Sigmoid colon (tissue), 7 donors: ENCODE measurements at places on chromosomes 6 and 20. TPM values are rescaled to one million over a fixed set of nuclear protein-coding genes. Genes with fewer than 3 reads are reported as not detected.

MRPS10 gene
- 35.0 TPM for total RNA-seq

ADTRP gene
- total RNA-seq = not detected

DNA sequence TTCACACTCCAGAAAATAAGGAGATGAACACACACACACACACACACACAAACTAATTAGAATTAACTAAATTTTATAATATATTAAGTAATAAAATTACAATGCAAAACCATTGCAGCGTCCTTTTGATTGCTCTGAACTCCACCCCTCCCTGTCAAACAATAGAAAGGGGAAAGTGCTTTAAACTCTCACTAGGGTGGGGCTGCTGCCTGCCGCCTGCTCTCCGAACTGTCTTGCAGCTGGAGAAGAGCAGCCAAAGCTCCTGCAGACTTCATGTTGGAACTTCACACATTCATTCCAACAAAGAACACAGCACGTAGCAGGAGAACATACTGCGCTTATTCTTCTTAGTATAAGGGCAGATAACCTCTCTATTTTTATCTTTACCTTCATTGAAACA lies 83.2 kb downstream of the GCLC start:
- no peak for DNase-seq
- no peak overlapping the region for H3K27ac ChIP-seq
- no peaks in the 10 kb centered on the region for H3K27me3 ChIP-seq

EYS gene
- total RNA-seq = not detected

ENPP5 gene
- 0.14 TPM for total RNA-seq

- DNase-seq = no peak
- no peaks in the 10 kb centered on the region for H3K27me3 ChIP-seq
- H3K27ac ChIP-seq = no peak overlapping the region
- H3K36me3 ChIP-seq = no peaks in the 10 kb centered on the region
- no peaks in the 10 kb centered on the region for H3K4me1 ChIP-seq
These were observed 418.5 kb downstream of the LMBRD1 start for GRCh38 chr6:69378326-69378725.

DNA sequence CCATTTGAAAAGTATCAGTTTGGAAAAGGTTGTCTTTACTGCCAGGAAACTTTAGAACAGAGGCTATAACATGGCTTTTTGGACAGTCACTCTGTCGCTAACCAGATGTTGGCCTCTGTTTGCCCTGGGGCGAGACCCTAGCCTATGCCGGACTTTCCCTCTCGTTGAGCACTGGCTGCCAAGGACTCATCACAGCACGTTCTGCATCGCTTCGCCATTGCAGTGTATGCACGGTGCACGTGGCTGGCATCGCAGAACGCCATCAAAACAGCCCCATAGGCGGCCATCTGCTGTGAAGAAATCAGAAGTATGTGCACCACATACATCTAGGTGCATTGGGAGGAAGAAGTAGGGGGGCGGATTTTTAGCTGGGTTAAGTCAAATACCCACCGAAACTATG lies 156.4 kb downstream of the EYA2 start:
- no peak for DNase-seq
- H3K27me3 ChIP-seq = no peaks in the 10 kb centered on the region
- H3K27ac ChIP-seq = no peak overlapping the region
- peaks cover 5% of the 10 kb centered on the region for H3K4me1 ChIP-seq
- no peak overlapping the region for H3K4me3 ChIP-seq

PARD6B gene
- total RNA-seq = 1.5 TPM

DNA sequence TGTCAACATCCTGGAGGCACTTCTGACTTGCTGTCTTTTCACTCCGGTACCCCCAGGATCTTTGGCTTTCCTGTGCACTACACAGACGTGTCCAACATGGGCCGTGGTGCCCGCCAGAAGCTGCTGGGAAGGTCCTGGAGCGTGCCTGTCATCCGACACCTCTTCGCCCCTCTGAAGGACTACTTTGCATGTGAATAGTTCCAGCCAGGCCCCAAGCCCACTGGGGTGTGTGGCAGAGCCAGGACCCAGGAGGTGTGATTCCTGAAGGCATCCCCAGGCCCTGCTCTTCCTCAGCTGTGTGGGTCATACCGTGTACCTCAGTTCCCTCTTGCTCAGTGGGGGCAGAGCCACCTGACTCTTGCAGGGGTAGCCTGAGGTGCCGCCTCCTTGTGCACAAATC lies 12.0 kb upstream of the MAPRE1 start:
- no peak for DNase-seq
- no peaks in the 10 kb centered on the region for H3K27me3 ChIP-seq
- no peak overlapping the region for H3K27ac ChIP-seq
- H3K36me3 ChIP-seq = no peaks in the 10 kb centered on the region
- no peak overlapping the region for H3K4me3 ChIP-seq

DNA sequence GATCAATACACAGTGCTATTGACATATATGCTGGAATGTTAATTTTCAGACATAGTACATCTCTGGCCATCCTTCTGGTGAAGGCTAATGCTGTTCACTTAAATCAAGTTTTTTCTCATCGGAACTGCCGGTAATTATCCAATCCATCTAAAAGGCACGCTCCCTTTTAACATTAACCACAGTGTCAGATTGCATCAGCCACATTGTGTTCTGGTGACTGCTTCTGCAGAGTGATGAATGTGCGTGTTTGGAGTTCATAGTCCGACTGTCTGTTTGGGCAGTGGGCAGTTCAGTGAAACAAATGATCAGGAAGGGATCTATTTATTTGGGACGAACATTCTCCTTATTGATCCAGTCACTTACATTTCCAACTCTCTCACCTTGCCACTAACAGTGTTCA lies 49.5 kb downstream of the SOBP start:
- no peak overlapping the region for H3K27ac ChIP-seq
- H3K36me3 ChIP-seq = no peaks in the 10 kb centered on the region
- no peaks in the 10 kb centered on the region for H3K27me3 ChIP-seq
- no peak overlapping the region for H3K4me3 ChIP-seq

GRCh38 chr20:35598899-35599775 lies 16.5 kb upstream of the SPAG4 start:
- H3K36me3 ChIP-seq = no peaks in the 10 kb centered on the region
- peak; percentile 41 for DNase-seq
- H3K4me3 ChIP-seq = no peak overlapping the region
- no peak overlapping the region for H3K27ac ChIP-seq

- no peak overlapping the region for H3K4me3 ChIP-seq
- H3K27me3 ChIP-seq = no peaks in the 10 kb centered on the region
These were observed 651.8 kb downstream of the QKI start for GRCh38 chr6:164066335-164066734.

DNA sequence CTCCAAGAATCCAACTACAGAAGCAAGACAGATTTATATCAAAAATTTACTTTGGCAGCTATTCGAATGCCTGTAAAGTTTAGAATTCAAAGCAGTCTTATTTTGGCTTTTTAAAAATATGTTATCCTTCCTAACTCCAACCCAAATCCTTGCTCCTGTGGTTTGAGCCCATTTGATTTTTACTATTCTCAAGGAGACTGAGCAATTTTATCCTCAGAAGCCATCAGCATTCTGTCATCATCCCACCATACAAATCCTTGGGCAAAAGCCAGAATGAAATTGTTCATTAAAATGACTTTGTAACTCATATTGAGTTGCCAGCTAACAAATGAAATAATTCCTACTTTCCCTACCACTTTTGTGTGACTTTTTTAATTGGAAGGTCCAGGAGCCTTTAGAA lies 392.8 kb downstream of the ADGRB3 start:
- H3K27ac ChIP-seq = no peak overlapping the region
- H3K4me3 ChIP-seq = no peak overlapping the region
- H3K36me3 ChIP-seq = no peaks in the 10 kb centered on the region
- no peak for DNase-seq
- H3K27me3 ChIP-seq = no peaks in the 10 kb centered on the region

DNA sequence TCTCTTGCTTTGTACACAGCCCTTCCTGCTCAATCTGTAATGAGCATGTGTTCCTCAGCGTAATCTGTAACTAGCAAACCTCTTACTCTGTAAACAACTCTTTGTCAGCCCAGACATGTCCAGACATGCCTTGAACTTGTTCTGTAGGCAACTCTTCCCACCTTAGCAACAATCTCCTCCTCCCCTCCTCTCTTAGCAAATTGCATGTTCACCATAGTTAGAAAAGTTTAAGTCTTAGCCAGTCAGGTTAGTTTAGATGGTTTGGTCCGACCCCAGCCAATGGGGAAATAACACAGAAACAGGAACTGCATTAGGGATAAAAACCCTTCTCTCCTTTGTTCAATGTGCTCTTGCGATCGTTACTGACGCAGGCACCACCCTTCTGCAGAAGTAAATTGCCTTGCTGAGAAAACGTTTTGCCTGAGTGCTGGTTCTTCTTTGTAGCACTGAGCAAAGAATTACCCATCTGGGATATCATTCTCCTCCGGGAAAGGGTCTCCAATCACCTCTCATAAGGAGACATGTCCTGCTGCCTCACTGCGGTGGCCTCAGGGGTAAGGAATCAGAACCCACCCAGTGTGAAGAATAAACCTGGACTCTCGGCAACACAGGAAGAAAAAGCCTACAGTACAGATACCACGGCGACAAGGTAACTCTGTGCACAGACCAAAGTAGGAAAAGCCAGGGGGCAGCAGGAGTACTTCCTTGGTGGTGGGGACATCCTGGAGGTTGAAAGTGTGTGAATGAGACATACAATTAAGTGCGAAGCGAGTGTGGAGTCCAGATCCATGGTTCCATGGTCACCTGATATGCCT lies 26.2 kb downstream of the PLN start:
- no peaks in the 10 kb centered on the region for H3K36me3 ChIP-seq
- no peak overlapping the region for H3K4me3 ChIP-seq
- no peak for DNase-seq
- no peaks in the 10 kb centered on the region for H3K4me1 ChIP-seq

DNA sequence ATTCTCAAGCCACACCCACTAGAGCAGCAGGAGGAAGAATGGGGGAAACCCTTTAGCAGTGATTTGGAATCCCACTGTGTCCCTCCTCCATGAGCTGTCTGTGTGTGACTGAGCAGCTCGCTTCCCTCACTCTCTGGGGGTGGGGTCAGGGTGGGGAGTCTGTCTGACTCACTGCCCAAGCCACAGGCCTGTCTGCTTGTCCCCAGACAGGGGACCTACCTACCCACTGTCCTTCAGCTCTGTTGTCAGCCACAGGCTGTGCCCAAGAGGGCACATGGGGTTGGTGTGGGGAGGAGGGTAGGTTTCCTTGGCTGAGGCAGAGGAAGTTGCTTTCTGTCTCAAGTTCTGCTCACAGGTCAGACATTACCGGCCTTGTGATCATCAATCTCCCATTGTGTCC lies 127.0 kb downstream of the MAFB start:
- H3K27ac ChIP-seq = no peak overlapping the region
- H3K27me3 ChIP-seq = no peaks in the 10 kb centered on the region
- H3K4me1 ChIP-seq = no peaks in the 10 kb centered on the region
- DNase-seq = no peak

DNA sequence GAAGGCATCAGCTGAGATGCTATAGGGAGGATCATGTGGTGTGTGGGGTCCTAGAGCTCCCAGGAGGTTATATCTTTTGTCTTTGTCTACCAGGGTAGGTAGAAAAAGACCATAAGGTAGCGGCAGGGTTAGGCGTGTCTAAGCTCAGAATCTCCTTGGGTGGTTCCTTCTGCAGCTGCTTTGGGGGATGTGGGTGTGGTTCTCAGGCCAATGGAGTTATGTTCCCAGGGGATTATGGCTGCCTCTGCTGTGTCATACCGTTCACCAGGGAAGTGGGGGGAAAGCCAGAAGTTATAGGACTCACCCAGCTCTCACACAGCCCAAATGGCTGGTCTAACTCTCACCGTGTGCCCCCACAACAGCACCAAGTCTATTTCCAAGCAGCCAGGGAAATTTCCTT lies 107.4 kb upstream of the ADGRB3 start:
- no peaks in the 10 kb centered on the region for H3K27me3 ChIP-seq
- no peaks in the 10 kb centered on the region for H3K4me1 ChIP-seq
- no peaks in the 10 kb centered on the region for H3K36me3 ChIP-seq
- no peak overlapping the region for H3K4me3 ChIP-seq
- H3K27ac ChIP-seq = no peak overlapping the region

DNA sequence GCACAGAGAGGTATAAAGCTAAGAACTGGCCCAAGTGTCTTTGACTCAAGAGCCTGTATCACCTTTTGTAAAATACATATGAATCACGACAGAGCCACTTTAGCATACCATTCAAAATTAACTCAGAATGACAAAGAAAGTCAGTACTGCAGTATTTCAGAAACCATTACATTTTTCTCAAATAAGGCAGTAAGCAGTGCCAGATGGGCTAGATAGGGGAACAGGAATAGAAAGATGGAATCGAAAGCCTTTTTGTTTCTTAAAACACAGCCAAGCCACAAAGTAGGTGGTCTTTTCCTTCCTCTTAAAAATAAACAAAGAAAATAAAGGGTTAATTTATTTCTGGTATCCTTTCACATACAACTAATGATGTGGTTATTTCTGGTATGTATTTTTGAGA lies 10.3 kb downstream of the CLDN20 start:
- no peaks in the 10 kb centered on the region for H3K27me3 ChIP-seq
- H3K36me3 ChIP-seq = no peaks in the 10 kb centered on the region
- DNase-seq = no peak
- H3K4me1 ChIP-seq = peaks cover 60% of the 10 kb centered on the region
- H3K4me3 ChIP-seq = no peak overlapping the region
- H3K27ac ChIP-seq = peak overlapping the region; percentile 55

GRCh38 chr6:142943711-142944123 lies 1.3 kb downstream of the HIVEP2 start:
- H3K36me3 ChIP-seq = no peaks in the 10 kb centered on the region
- DNase-seq = no peak
- peak overlapping the region; percentile 83 for H3K4me3 ChIP-seq
- H3K27me3 ChIP-seq = no peaks in the 10 kb centered on the region
- H3K27ac ChIP-seq = peak overlapping the region; percentile 99

- DNase-seq = no peak
- no peak overlapping the region for H3K27ac ChIP-seq
- H3K27me3 ChIP-seq = no peaks in the 10 kb centered on the region
These were observed 52.5 kb upstream of the TAGAP start for GRCh38 chr6:159097256-159097655.

EFCAB8 gene
- total RNA-seq = 0.83 TPM

DNA sequence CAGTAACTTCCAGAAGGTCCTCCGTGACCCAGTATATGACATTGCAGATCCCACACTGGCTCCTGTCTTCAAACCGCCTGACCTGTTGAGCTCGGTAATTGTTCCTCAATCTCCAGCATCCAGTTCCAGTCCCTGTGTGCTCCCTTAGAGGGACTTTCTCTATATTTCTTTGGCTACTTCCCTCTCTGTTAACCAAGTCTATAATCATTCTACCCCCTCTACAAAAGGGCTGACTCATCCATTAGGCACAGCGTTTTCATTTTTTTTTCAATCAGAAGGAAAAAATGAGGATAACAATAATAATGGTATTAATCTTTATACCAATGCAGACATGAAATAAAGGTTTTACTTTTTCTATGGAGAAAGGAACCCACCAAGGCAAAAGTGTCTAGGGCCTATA lies 69.3 kb downstream of the FAM229B start:
- peaks cover 82% of the 10 kb centered on the region for H3K36me3 ChIP-seq
- peaks cover 15% of the 10 kb centered on the region for H3K4me1 ChIP-seq
- peak overlapping the region; percentile 72 for H3K27ac ChIP-seq
- no peak for DNase-seq
- H3K4me3 ChIP-seq = no peak overlapping the region

GRCh38 chr6:56072856-56073255 lies 174.5 kb downstream of the COL21A1 start:
- no peaks in the 10 kb centered on the region for H3K27me3 ChIP-seq
- no peak overlapping the region for H3K4me3 ChIP-seq
- DNase-seq = no peak
- no peak overlapping the region for H3K27ac ChIP-seq
- peaks cover 11% of the 10 kb centered on the region for H3K36me3 ChIP-seq

GRCh38 chr20:54067606-54068174 lies 2.7 kb downstream of the BCAS1 start:
- H3K27me3 ChIP-seq = no peaks in the 10 kb centered on the region
- H3K36me3 ChIP-seq = no peaks in the 10 kb centered on the region
- no peak overlapping the region for H3K27ac ChIP-seq
- H3K4me3 ChIP-seq = no peak overlapping the region
- no peak for DNase-seq
- H3K4me1 ChIP-seq = no peaks in the 10 kb centered on the region
